ENCODE measurements at places on chromosomes 5 and 9. TPM values are rescaled to one million over a fixed set of nuclear protein-coding genes. Genes with fewer than 3 reads are reported as not detected.

Gene SPATA31D4
- total RNA-seq: not detected

Gene WDR38
- not detected for total RNA-seq

Gene HMCN2
- total RNA-seq: 0.09 TPM

Gene WHRN
- 1.4 TPM for total RNA-seq

Gene PAEP
- total RNA-seq: not detected

Gene GARIN3
- not detected for total RNA-seq

Gene STX17
- 11.5 TPM for total RNA-seq

Gene MZB1
- total RNA-seq: not detected

Gene FOXD4L4
- total RNA-seq: 0.32 TPM

Gene COL5A1
- 93.8 TPM for total RNA-seq

Gene ANKRD31
- 0.09 TPM for total RNA-seq

Gene ANKH
- 19.8 TPM for total RNA-seq

Gene CPLANE1
- 11.2 TPM for total RNA-seq

Gene FAM163B
- total RNA-seq: not detected

Gene GPRIN1
- 3.2 TPM for total RNA-seq

Gene NEUROG1
- total RNA-seq: not detected

Gene GMCL2
- not detected for total RNA-seq

Gene OCLN
- 0.26 TPM for total RNA-seq

Gene TRPM6
- total RNA-seq: under 0.01 TPM

Gene SLC31A1
- 8.2 TPM for total RNA-seq

Gene PCDHB7
- 0.32 TPM for total RNA-seq

Gene CACNA1B
- total RNA-seq: under 0.01 TPM

Gene GADD45G
- total RNA-seq: 3.3 TPM

Gene LRRTM2
- 3.5 TPM for total RNA-seq

Gene PLAA
- total RNA-seq: 44.8 TPM

Gene RARS1
- 104 TPM for total RNA-seq

Measured in bronchial smooth muscle cell (primary cell).